ENCODE measurements at places on chromosomes 6 and 20. TPM values are rescaled to one million over a fixed set of nuclear protein-coding genes. Genes with fewer than 3 reads are reported as not detected.

DNA sequence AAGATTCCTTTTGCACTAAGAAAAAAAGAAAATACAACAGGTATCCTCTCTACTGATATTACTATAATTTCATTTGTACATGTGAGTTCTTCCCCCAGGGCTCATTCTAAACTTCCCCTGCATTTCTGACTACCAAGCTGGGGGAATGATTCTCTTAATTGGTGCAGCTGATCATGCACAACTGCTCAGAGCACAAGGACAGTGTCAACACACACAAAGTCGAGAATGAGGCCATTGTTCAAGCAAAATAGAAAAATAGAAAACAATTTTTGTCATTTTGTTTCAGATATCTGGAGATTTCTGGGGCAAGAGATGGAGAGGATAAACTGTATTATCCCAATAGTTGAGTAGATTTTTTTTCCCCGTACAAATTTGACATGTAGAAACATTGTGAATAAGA, 236.3 kb downstream of the HAO1 start:
- no peak for DNase-seq

Gene MEI4
- not detected for total RNA-seq

Gene EYA2
- not detected for total RNA-seq

DNA sequence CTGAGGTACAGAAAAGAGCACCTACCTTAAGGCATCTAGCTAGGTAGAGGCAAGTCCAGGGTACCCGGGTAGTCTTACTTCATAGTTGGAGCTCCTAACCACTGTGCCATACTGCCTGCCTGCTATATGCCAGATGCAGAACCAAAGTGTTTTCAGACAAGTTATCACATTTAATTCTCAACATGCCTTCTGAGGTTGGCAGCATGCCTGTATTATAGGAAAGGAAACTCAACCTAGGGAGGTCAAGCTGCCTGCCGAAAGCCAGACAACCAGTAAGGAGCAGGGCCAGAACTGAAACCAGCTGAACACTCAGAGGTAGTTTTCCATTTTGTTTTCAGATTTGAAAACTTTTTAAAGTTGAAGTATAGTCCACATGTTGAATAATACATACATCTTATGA, 5.4 kb downstream of the CTNNBL1 start:
- DNase-seq: no peak

GRCh38 chr6:168837254-168838036, 396.5 kb downstream of the SMOC2 start:
- DNase-seq: no peak

Gene TAGAP
- 161 TPM for total RNA-seq

DNA sequence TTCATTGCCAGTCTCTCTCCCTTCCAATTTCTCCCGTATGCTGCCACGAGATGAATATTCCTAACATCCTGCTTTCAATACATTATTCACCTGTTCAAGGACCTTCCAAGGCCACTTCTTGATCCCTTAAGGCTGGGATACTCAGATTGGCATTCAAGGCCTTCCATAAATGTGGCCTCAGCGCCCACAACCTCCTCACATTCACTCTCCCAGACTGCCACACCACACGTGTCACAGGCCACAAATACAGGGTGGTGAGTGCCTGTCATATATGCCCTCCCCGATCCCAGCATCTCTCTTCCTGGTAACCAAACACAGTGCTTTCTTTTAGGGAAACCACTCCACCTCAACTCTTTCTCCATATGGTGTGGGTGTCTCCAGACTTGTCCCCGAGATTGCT, 55.5 kb downstream of the TTI1 start:
- no peak for DNase-seq

Gene MYBL2
- total RNA-seq: not detected
